IPS DF 6.9 (cell line): ENCODE measurements at places on chromosomes 16 and 17.
A peak's percentile ranks its signal among the peaks of the same experiment; 100 is the strongest.

DNA sequence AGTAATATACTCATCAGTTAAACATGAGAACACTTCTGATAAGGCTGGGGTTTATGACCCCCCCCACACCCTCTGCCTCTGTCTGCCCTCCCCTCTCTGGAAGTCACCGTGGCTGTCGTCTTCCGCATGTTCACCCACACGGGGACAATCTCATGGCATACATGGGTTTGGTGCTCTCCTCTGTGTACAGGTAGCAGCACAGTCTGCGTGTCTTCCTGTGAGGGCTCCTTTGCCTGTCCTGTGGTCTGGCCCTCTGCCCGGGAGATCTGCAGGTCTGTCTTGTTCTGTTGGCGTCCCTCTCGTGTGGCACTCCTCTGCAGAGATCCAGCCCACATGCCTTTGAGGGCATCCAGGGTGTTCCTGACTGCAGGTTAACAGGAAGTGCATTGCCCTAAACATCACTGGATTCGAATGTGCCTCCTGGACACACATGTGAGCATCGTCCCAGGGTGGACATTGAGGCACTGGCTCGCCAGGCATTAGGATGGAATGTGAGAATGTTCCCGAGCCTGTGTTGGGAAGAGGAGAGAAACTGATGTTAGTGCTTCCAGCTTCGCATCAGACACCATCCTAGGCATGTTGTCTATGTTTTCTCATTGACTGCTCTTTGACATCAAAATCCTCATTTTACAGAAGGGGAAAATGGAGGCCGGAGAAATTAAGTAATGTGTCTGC, 54.5 kb downstream of the NKD1 start:
- DNase-seq: no peak

DNA sequence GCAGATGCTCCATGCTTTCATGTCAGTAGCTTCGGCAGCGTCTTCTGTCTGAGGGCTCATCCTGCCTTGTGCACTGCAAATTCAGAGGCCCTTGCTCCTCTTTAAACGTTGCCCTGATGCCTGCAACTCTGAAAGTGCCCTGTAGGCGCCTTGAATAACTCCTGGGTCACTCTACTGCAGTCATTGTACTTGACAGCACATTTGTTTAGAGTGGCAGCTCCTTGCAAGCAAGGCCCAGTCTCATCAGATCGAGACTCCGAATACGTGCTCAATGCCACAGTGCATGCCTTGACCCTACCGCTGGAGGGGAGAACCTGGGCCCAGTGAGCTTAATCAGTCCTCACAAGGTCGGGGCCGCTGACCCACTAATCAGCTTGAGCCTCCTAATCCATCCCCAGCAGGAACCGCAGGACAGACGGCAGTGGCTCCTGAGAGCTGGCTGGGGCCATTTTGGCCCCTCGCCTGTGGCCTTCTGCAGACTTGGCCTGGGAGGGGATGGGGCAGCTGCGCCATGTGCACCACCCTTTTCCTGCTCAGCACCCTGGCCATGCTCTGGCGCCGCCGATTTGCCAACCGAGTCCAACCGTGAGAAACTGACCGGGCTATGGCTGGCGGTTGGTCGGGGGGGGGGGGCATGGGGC, at the start of gene PRCD:
PRCD (plus strand) TSS at position 414 of the 641 bp plus-strand sequence; CDS start at position 512, 98 bp downstream.
- no peak for DNase-seq

DNA sequence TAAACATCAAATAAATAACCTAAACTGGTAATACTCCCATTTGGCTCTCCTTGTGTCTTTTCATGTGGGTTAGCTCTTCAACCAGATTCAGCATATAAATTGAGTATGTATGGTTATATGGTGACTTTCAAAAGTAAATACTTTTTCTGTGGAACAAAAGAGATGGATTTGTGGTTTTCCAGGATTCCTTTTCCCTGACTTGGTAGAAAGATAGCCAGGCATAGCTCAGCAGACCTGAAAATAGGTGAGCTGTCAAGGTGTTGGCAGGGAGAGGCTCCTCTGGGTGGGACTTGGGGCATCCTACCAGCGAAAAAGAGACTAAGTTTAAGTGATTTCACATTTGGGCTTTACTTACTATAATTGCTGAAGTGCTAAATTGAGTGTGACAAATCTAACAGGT, 80.3 kb downstream of the FTO start:
- DNase-seq: no peak

DNA sequence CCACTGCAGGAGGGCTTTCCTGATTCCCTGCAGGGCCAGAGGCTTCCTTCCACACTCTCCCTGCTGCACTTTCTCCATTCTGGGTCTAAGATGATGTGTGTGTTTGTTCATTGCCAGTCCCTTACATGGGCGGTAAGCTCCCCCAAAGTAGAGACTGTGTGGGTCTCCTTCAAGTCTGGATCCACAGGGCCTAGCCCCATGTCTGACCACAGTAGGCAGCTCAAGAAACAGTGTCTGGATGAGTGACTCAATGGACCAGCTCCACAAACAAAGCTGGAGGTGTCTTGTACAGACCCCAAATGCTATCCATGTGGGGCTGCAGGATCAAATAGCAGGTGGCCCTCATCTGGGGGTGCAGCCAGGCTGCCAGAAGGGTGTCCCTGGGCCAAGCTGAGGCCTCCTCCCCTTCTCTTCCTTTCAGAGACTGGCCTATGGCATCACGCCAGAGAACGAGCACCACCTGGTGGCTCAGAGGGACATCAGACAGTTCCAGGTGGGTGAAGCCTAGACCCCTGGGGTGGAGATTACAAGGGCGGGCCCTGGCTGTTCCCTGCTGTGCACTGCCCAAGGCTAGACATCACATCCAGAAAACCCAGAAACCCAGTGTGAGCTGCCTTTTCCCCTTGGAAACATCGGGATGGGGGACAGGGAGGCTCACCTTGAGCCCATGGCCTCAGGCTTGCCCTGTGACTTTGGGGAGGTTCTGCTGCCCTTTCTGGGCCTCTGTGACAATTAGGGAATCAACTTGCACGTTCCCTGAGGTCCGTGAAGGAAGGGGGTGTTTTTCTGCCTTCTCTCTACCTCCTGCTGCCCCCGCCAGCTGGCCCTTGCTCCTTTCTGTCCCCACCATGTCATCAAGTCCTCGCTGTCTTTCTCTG, 45.9 kb downstream of the SLC6A2 start:
- peak; percentile 35 for DNase-seq

GRCh38 chr16:81782236-81782635, 3.1 kb downstream of the PLCG2 start:
- DNase-seq: no peak

DNA sequence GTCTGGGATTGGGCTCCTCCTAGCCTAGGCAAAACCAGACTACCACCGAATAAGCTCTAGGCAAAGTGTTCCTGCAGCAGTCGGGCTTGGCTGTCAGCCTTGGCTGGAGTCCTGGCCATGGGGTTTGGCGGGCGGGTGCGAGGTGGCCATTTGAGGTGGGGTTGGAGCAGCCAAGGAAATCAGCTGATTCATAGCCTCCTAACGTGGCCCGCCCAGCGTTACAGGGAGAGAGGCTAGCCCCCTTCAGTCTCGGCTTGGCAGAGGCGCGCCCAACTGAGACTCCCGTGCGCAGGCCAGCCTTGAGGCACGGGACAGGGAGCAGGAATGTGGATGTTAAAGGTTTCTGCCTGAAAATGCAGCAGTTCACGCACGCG, 1.9 kb downstream of the PMP22 start:
- DNase-seq: no peak

DNA sequence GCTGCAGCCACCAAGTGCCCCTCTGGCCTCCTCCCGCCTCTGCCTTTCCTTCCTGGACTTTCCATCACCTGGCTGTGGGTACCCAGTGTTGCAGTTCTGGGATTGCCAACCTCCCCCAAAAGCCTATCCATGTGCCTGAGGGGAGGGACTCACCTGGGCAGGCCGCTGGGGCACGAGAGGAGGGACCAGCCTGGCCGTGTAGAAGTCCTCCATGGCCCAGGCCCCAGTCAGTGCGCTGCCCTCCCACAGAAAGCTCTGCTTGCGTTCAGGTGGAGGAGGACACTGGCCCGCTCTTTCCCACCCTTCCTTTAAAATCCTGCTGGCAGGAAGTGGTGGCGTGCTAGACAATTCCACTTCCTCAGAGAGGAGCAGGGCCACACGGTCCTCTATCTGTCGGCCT, 14.2 kb downstream of the SLX4 start:
- DNase-seq: no peak

DNA sequence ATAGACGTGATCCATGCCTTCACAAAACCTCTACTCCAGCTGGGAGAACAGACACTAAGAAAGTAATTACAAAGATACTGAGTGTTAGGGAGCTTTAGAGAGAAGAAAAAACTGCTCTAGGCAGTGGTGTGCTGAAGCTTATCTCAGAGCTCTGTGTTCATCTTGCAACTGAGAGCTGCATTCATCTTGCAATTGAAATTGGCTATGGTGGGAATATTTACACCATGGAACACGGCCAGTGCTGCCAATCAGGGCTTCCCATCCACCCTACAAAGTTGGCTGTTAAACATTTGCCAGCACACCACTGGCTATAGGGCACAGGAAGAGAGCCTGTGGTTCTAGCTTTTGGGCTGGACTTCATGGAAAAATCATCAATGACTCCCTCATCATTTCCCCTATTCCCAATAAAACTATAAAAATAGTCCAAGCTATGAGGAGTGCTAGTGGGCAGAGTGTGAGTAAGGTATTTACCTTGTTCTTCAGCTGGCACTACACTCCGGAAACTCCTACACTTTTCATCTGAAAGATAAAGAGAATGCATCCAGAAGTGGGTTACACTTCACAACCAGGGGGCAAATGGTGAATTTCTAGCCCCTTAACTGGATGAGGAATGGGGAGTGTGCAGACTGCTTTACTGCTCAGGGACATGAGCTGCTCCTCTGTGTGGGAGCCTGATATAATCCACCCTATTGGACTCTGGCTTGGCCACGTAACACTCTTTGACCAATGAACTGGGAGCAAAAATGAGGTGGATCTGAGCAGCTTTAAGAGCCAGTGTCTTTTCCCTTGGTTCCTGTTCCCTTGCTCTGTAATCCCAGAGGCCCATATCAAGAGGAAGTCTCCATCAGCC, 11.6 kb downstream of the GSG1L2 start:
- no peak for DNase-seq

DNA sequence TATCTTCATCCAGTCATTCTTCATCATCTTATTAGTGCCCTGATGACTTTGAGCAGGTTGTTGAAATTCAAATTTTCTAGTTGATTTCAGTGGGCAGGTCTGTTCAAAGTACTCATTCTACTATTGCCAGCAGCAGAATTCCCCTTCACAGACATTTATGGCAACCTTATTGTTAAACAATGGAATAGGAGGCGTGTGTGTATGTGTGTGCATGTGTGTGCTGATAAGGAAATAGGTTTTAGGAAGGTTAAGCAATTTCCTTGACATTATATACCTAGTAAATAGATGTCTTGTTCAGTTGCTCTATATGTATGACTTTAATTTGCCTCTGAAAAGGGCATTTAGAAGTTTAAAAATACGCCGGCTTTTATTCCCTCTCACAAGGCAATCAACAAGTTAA, 601.4 kb upstream of the CA10 start:
- no peak for DNase-seq

GRCh38 chr17:57570724-57571344, 174.3 kb downstream of the CCDC182 start:
- DNase-seq: no peak

GRCh38 chr16:50645563-50646220, 35.4 kb downstream of the SNX20 start:
- DNase-seq: no peak

- DNase-seq: no peak
Observed at GRCh38 chr16:20674684-20675487, 22.6 kb downstream of the ACSM1 start.

DNA sequence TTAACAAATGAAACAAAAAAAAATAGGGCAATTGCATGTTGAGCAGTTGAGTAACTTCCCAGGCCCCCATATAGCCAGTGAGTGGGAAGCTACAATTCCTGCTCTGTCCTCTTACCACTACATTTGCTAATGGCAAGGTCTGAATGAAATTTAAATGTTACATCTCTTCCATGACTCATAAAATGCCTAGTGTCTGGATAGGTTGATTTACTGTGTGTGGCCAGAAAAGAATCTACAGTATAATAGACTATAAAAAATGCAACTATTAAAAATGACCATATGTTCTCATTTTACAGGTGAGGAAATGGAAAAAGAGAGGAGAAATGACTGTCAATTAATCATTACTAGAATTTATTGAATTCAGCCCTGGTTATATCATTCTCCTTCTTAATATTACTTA, 1199.3 kb downstream of the CDH11 start:
- DNase-seq: no peak

DNA sequence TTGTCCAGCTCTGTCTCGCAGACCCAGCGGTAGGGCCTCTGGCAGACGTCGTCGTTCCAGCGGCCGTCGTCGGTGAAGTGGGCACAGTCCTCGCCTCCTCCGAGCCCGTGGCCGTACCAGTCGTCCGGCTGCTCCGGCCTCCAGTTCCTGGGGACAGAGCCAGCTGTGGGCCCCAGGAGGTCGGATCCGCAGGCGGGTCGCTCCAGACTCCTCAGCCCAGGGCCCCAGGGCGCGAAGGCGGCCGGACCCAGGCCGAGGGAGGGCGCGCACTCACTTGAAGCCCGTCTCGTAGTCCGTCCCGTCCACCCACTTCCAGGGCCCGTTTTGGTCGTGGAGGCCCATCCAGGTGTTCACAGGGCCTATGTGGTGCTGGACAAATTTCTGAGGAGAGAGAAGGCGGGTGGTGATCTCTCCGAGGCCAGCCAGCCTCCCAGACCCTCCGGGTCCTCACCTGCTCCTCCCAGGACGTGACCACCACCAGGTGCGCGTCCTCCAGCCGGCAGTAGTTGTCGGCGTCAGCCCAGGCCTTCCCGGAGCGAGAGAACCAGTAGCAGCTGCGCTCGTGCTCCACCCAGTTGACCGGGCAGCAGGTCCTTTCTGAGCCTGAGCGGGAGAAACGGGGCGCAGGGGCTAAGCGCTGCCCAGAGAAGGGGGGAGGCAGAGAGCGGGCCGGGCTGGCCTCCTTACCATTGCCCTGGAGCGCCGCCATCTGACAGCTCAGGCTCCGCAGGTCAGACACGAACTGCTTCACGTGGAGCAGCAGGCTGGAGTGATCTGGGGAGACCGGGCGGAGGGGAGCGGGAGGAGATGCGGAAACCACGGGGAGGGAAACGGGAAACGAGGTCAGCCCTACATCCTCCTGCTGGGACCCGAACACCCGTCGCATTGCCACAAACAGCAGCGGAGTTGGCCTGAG, 5.2 kb downstream of the ASGR1 start:
- DNase-seq: peak; percentile 70

- peak; percentile 50 for DNase-seq
Observed at GRCh38 chr16:89873109-89873971, at the start of gene TCF25. Gene TCF25, plus strand, starts transcription at chr16:89873592. Its CDS starts 76 bp downstream, at chr16:89873668.

DNA sequence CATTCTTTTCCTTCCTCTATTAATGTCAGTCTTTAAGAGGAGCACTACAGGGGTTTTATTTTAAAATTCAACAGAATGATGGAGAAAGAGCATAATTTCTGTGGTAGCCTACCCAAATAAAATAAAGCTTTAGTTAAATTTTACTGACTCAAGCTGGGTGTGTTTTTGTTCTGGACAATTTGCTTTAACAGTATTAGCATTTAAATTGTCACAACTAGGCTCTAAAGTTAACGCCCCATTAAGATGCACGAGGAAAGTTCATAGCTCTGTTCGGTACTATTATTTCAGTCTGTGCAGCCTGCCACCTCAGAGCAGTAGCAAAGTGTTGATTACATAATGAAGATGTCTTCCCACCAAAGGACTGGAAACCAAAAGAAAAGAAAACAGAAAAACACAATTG, 52.0 kb downstream of the CDK12 start:
- no peak for DNase-seq
